ENCODE measurements at places on chromosomes 3 and 15.

DNA sequence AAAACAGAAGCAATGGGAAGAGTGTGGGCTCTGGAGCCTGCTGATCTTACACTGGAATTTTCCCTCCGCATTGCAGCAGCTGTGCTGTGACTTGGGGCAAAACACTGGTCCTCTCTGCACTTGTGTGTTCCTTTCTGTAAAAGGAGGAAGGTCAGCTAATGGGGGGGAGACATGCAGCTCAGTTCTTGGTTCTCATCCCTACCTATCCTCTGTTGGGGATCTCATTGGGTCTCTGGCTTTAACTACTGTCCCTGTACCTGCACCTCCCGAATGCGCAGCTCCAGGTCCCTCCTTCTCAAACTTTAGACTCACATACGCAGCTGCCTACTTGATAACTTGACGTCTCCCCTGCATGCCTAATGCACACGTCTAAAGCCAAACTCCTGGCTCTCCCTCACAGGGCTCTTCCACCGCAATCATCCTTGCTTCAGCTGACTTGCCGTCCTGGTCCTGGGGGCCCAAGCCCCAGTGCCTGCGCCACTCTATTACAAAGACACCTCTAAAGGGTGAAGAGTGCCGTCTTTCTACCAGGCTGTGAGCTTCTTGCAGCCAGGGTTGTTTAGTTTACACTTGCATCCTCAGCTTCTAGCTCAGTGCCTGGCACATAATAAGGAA, 5.9 kb upstream of the TMEM44 start:
- DNase-seq: peak; percentile 52

DNA sequence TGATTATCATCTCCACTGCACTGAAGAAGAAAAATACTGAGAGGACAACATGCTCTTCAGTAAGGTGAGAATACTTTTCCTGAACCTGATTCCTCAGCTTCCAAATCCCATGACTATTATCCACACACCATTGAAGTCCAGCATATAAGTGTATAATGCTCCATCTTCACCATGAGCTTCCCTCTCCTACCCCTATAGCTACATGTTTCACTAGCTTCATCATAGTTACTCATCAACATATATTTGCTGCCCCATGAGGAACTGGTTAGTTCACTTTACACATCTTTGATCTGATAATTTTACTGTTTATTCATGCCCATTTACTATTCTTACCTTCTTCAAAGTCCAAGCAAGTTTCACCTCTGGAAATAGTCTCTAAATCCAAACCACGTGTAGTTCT, 908.5 kb upstream of the SEMA6D start:
- DNase-seq: no peak

DNA sequence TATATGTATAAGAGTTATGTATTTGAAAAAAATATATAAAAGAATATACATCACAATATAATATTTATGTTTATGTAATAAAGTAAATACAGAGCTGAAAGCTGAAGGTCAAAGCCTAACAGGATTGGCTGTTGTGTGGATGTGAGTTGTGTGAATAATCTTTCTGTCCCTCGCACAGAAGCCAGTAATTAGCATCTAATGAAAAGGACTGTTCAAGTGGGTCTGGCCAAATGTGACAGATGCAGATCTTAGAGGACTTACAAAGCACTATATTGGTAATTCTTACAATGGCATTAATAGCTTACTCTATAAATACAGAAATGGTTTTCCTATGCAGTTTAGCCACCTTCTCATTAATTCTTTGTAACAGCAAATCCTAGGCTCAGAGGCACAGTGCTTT, 2.4 kb downstream of the MKRN3 start:
- no peak for DNase-seq

DNA sequence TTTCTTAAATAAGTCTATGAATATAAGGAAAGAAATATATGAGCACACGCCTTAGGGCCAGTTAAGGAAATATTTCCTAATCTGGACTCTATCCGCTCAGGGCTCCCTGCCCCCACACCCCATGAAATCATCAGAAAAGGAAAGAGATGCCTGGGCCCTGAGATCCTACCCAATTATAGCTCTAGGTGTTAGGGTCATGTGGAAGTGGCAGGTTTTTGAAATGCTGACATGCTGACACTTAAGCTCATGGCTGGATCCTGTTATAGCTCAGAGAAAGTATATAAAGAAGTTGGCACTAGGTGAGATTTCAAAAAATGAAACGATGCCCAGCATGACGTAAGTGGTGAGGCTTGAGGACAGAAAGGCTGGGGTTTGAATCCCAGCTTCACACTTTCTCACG, 43.5 kb upstream of the AKAP13 start:
- no peak for DNase-seq

DNA sequence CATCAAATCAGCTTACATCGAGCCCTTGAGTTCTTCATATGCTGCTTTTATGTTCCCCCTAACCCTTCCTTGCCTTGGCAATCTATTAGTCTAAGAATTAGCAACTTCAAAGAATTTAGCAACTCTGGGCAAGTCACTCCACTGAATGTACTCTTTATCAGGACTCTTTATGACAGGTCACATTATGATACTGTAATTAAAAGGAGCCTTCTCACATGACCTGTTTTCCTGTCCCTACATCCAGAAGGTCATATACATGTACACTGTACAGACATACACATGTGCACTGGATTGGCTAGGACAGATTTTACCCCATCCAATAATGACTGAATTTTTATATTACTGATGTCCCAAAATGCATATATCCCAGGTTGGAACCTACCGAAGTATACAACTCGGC, 463.1 kb downstream of the SHQ1 start:
- DNase-seq: no peak

DNA sequence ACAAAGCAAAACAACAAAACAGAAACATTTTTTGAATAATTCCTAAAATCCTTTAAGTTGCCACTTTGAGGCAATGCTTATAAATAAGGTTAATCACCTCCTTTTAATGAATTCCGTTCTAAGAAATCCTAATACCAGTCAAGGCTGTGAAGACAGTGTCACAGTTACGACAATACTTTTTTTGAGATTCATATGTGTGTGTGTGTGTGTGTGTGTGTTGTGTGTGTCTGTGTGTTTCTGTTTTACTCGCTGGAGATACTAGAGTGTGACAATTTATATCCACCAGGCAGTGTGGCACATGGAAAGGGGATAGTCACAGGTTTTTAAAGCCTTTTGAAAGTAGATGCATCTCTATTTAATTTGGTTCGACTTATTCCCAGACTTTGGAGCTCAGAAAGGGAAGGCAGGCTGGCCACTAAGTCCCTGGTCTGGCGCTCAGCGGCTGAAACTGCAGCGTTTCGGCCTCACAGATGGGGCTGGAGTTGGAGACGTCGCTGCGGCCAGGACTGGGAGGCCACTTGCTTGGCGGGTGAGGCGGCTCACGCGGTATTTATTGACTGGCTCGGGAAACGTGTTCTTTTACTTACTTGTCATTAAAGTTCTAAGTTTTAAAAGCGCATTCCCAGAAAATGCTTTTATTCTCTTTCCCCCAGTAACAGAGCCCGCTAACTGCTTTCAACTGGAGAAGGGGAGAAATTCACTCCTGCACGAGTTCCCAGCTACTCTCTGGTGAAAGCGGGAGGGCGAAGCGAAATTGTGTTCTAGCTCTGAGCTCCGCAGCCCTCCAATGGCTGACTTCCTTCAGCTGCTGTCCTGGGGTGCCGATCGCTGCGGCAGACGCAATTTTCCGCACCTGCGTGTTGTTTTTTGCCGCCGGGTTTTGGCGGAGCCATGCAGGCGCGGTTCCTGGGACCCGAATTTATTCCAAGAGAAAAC, 13.7 kb downstream of the ZIC1 start:
- no peak for DNase-seq

DNA sequence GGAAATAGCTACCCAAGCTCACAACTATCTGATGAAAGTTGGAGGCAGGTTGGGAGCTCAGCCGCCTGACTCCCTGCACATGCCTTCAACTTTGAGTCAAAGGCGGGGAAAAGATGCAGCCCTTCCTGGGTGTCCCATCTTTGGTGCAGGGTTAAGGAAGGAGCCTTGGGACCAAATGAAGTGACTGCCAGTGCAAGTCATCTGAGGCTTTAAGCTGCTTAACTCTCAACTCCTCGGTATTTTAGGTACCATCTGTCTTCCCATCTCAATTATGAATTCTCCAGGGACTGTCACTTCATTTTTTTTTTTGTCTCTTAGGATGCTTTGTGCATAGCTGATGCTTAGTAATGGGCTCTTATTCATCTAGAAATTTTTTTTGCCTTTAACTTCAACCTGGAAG, 408.8 kb upstream of the C2CD4B start:
- no peak for DNase-seq

DNA sequence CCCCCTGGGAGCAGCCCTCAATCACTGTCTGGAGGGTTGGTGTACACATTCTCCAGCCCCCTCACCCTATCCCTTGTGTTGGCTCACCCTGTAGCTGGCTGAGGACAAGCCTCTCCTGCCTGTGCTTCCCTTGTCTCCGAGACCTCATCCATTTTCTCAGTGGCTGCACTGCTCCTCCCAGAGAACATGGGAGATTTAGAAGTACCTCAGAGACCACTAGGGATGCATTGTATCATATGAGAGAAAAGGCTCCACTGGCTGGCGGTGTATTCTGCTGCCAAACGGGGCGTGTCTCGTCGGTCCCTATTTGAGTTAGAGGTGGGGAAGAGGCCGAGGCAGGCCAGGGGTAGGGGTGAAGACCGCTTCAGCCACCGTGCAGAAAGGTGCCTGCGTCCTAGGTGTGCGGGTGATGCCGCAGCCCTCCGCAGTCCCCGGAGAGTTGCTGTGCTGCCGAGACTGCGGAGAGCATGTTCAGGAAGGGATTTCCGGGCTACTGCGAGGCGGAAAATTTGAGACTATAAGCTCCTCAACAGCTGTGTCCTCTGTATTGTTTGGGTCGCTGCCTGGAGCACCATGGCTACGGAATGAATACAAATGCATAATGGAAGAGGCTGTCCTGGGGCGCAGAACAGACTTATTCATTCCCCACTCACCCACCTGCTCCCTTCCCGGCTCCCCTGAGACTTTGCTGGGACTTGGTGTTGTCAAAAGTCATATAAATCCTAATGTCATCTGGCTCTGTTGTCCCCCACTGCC, 43.8 kb downstream of the SPSB4 start:
- DNase-seq: no peak

DNA sequence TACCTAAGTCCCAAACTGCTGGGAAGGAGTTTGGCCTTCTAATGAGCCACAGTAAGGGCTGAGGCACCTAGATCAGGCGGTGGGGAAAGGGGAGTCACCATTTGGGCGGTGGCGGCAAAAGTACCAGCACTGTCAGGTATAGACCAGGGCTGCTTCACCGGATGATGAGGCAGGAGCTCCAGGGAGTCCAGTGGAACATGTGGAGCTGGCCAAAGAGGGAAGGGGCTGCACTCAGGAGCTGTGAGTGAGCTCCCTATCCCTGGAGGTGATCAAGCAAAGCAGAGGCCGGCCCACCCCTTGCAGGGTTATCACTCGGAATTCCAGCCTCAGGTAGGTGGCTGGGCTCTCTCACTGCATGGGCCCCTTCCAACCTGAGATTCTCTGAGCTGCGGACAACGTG, 108.4 kb downstream of the SEC22A start:
- no peak for DNase-seq

- DNase-seq: no peak
These were observed 217.5 kb downstream of the CHL1 start for GRCh38 chr3:414063-414462.

- DNase-seq: no peak
These were observed 10.8 kb upstream of the TSEN2 start for GRCh38 chr3:12473511-12473910.

- DNase-seq: peak; percentile 86
These were observed 588 bp upstream of the VIPR1 start for GRCh38 chr3:42501681-42502428.

DNA sequence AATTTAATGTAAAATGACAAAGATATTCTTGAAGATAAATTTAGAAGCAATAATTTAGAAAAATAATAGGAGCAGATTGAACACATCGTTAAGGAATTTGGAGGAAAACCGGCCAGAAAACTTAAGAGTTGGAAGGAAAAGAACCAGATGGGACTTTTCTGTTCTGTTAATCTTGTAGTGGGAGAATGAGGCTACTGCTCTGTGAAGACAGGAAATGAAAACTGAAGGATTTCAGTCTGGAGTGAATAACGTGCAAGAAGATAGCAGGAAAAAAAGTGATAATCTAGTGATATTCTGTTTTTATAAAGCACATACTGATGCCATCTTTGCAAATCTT, 74.2 kb downstream of the DPPA2 start:
- DNase-seq: no peak

DNA sequence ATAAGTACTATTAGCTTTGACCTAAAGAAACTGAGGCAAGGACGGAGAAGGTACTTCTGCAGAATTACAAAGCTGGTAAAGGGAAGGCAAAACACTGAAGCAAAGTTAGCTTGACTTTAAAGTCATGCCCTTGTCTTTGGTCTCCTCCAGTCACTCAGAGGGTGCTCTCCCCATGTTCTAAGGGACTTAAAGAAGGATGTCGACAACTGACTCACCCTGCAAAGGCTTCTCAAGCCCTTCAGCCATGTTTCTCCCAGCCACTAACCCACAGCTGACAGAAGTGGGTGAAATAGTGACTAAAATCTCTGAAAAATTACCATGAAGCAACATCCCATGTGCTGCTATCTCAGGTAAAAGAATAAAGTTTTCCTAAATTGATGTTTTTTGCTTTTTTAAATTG, 46.4 kb downstream of the SUCLG2 start:
- no peak for DNase-seq

GRCh38 chr3:10933805-10934481, 58.6 kb upstream of the SLC6A1 start:
- no peak for DNase-seq

GRCh38 chr3:193910886-193911738, 224.8 kb upstream of the HES1 start:
- no peak for DNase-seq

DNA sequence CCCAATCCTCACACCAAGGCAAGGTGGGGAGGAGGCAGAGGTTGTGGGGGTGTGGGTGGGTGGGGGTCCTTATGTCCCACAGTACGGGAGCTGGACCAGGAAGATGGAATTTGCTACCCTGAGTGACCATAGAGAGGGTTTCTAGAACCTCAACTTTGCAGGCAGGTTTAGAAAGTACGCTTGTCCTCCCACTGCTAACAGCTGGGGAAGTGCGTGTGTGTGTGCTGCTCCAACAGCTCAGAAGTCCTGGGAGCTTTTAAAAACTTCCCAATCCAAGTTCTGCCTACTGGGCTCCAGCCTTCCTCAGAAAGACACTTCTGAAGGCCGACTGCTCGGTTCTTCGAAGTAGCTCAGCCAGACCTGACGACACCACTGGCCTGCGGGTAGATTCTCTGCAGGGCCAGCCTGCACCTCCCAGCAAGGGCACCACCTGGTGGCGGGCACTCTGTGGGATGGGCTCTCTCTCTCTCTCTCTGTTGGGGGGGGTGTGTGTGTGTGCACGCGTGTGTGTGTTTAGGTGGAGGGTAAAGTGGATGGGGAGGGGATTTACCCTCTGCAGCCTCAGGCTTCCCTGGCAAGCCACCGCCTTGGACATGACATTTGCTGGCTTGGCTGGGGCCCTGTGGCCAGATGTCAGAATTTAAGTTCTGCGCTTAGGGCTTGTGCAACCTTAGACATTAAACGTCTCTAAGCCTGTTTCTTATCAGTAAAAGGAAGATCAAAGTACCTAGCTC, 15.6 kb downstream of the TMEM158 start:
- peak; percentile 89 for DNase-seq

- DNase-seq: no peak
These were observed 28.1 kb upstream of the ELP6 start for GRCh38 chr3:47541583-47542108.

- DNase-seq: peak; percentile 77
These were observed 12.9 kb downstream of the OCA2 start for GRCh38 chr15:28086175-28086703.
